ENCODE measurements at places on chromosomes 2 and 18. TPM values are rescaled to one million over a fixed set of nuclear protein-coding genes. Genes with fewer than 3 reads are reported as not detected.

CHST9 gene
- not detected for total RNA-seq

PPP4R3B gene
- total RNA-seq, result 28.9 TPM

PLGLB1 gene
- total RNA-seq, result 0.53 TPM

INO80C gene
- total RNA-seq, result 24.3 TPM

Data from A549 treated with Hydrocortisone at 1 μM for 4 hours (cell line).